ENCODE measurements at places on chromosomes 11 and 22.

GRCh38 chr11:106021181-106021966, 666 bp downstream of the MSANTD4 start:
- DNase-seq, result no peak

GRCh38 chr22:27113641-27114040, 456.3 kb downstream of the MIAT start:
- DNase-seq, result no peak

DNA sequence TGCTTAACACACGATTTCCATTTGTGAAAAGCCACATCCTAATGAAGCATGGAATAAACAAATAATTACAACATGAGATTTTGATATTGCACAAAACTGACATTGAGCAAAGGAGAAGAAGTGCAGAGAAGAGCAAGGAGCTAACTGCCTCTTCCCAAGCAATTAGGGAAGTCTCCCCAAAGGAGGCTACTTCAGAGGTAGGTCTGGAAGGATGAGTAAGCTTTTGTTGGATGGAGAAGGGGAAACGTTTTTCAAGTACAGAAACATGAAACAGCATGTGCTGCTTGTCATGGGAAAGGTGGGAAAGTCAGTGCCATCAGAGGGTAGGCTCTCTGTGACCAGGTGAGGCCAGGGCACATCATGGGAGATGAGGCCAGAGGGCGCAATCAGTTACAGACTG, 132.2 kb upstream of the SESN3 start:
- no peak for DNase-seq

GRCh38 chr11:72712168-72712751, 38.0 kb upstream of the PDE2A start:
- no peak for DNase-seq

GRCh38 chr11:36478700-36479329, 31.3 kb downstream of the TRAF6 start:
- peak; percentile 70 for DNase-seq

GRCh38 chr11:223884-224283, 12.3 kb downstream of the SIRT3 start:
- no peak for DNase-seq
